ENCODE measurements at places on chromosomes 5 and 9.
A peak's percentile ranks its signal among the peaks of the same experiment; 100 is the strongest.

- no peak for DNase-seq
Observed at GRCh38 chr9:18447131-18447530, 26.8 kb upstream of the ADAMTSL1 start.

DNA sequence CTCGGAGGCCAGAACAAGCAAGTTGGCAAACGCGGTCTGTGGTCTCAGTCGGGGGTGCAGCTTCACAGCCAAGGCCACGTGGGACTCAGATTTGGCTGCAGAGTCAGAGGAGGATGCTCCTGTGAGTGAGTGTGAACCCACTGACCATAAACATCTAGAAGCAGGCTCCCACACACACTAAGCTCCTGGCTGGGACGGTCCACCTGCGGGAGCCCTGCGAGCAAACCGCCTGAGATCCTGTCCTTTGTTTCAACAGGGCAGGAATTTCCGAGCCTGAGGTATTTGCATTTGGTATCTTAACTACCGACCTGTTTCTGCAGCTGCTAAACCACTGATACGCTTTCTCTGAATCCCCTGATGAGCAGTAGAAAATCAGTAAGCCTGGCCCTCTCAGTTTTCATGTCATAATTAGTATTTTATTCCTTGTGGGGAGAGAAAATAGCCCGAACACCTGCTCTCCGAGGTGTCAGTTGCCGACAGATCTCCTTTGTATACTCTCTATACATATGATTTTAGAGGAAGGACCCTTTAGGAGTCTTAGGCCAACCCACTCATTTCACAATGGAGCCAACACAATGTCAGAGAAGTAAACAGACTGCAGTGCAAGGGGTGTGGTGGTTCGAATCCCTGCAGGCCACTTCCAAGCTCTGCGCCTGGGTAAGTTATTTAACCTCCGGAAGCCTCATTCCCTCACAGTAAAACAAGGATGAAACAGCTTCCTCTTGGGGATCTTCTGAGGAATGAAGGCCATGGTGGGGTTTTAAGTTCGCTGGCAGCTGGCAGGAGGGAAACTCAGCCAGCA is 40.9 kb upstream of the PWWP2A start:
- DNase-seq, result no peak

DNA sequence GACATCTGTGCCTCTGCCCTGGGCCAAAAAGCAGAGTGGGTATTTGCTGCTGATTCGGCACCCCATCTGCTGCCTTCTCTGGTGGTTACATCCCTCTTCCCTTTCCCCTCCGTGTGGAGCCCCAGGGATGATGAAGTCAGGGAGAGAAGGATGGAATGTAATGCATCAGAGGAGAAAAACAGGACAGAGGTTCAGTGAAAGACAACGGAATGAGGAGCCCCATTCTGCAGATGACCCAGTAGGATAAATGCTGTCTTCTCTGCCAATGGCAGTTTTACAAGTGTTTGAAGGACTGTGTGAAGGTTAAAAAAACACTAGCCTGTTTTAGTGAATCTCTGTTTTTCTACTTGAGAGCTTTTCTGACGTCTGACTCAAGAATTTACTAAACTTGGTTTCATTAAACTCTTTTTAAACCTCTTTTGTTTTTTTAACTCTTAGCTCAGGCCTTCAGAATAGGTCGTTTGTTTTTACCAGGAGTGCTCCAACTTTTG is 86.3 kb downstream of the NLN start:
- no peak for DNase-seq

GRCh38 chr5:156396063-156396829 is 69.3 kb downstream of the SGCD start:
- no peak for DNase-seq

DNA sequence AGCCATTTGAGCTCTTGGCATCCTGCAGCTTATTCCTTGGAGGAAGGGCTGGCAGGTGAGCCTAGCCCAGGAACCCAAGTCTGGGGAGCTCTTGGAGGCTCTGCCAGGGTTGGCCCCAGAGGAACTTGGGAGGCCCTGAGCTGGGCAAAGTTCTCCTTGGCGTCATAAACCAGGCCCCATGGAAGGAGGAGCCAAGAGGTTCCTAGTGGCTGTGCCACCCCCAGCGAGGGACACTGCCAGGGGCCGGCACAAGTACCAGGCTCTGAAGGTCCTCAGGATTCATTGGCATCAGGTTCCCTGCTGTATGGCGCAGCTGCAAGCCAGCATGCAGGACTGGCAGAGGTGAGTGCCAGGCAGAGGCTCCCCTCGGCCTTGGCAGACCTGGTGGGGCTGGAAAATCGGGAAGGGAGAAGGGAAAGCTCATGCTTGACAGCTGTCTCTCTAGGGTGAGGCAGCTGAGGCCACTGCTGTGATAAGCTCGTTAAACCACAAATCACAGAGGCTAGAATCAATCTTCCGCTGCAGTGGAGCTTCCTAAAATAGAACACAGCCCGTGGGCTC is 54.6 kb upstream of the SYNPO start:
- no peak for DNase-seq

GRCh38 chr5:127079994-127080491 is 6.7 kb upstream of the C5orf63 start:
- DNase-seq, result no peak

GRCh38 chr5:107969847-107970246 is 299.1 kb upstream of the EFNA5 start:
- DNase-seq, result no peak

- no peak for DNase-seq
Observed at GRCh38 chr5:131997026-131997726, 14.3 kb downstream of the ACSL6 start.

DNA sequence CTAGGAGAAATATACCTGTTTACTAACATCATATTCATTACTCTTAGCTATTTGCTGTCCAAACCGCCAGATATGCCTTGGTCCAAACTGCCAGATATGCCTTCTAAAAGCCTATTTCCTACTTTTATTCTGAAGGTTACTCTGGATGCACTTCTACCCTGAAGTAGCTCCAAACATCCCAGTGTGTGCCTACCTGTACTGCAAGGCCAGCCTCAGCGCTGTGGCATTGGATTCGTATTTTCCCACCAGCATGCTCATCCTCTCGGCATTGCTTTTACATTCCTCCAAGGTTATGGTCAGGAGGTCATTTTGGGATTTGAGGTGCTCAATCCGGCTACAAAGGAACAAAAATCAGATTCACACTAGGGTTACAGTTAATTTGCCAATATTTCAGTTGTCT is 94.3 kb downstream of the DCP2 start:
- DNase-seq, result no peak

DNA sequence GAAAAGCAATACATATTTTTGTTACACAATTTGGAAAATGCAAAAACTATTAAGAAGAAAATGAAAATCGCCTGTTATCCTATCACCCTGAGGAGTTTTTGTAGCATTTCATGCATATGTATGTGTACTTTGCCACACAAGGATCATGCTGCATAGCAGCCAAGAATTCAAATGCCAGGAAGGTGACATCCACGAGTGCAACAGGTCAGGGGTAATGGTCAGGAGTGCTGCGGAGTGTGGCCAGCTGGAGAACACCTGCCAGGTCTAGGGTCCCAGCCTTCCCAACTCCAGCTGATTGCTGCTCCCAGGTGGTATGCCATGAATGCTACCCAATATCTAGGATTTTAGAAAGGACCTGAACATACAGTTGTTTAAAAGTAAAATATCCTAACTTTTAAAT is 617.1 kb downstream of the PRELID2 start:
- no peak for DNase-seq

- no peak for DNase-seq
Observed at GRCh38 chr9:124388275-124389048, 26.8 kb downstream of the PSMB7 start.

DNA sequence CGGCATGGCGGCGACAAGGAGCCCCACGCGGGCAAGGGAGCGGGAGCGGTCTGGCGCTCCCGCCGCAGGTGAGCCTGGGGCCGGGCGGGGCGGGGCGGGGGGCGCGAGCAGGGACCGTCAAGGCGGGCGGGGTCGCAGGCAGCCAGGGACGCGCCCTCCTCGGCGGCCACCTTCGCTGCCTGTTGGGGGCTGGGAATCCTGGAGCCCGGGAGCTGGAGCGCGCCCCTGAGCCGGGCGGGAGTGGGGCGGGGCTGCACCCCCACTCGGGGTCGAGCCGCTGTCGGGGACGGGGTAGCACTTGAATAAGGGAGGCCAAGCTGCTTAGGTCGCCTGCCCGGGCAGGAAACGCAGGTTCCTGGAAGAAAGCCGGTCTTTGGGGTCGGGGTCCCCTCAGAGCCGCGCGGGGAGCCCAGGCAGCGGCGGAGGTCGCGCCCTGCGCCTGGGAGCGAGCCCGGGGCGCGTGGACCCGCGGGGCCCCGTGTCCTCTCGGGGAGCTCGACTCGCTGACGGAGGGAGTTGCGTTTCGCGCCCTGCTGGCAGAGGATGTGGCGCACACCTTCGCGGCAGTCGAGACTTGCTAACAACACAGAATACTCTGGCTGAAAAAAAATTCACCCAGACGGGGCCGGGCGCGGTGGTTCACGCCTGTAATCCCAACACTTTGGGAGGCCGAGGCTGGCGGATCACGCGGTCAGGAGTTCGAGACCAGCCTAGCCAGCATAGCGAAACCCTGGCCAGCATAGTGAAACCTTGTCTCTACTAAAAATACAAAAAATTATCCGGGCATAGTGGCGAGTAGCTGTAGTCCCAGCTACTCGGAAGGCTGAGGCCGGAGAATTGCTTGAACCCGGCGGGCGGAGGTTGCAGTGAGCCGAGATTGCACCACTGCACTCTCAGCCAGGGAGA is 552 bp downstream of the OTULINL start:
- peak; percentile 75 for DNase-seq
